Activated CD4-positive, alpha-beta T cell treated with anti-CD3 and anti-CD28 coated beads, Interleukin-2, amount 50 U/mL, for 24 hours (primary cell): ENCODE measurements at places on chromosomes 11 and 22.

DNA sequence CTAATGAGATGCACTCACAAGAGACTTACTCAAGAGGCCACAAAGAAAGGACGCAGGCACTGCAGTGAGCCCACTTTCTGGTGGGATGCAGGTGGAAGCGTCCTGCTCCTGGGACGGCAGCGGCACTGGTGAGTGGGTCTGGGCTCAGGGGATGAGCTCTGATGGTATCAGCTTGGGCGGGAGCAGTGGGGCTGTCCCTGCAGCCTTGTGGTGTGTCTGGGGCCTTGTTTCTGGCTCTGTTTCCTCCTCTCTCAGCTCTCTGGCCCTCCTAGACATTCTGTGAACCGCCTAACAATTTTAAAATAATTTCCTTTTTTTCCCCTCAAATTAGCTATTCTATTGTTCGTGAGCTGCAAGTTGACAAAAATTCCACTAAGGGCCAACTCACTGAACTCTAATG, 8.8 kb upstream of the ST14 start:
- DNase-seq, result no peak

DNA sequence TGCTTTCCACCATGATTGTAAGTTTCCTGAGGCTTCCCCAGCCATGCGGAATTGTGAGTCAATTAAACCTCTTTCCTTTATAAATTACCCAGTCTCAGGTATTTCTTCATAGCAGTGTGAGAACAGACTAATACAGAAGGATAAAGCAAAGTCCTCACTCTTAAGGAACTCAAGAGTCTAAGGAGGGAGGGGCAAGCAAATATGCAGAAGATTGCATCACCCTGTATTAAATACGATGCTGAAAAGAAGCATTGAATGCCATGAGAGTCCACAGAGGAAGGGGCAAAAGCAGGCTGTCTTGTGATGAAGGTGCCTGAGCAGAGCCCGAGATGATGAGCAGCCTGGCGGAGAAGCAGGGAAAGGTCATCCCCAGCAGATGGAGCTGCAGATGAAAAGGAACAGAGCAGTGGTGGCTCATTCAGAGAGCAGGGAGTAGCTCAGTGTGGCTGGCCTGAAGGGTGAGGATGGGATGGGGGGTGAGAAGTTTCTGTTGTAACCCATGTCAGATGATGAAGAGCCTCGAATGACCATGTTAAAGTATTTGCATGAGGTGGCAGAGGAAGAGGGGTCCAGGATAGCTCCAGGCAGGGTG, 6.3 kb upstream of the IZUMO1R start:
- no peak for DNase-seq

DNA sequence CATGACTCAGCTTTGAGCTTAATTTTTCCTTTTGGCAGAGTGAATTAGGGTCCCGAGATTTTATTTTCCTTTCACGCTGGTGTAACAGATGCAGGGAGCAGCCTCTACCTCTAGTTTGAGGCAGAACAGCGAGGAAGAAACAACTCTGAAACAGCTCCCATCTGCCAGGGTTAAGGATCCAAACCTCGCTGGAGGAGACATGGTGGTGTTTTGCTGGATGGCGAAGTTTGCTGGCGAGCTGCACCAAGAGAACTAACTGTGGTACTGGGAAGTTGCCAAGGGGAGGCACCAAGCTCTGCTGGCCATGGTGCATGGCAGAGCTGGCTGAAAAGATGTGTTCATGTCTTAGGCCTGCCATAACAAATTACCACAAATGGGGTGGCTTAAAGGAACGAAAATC, 7.6 kb upstream of the ALKBH3 start:
- DNase-seq, result no peak

GRCh38 chr11:19467904-19468303, 227.2 kb upstream of the E2F8 start:
- no peak for DNase-seq

GRCh38 chr22:30561402-30562189, 12.9 kb downstream of the GAL3ST1 start:
- DNase-seq, result no peak

DNA sequence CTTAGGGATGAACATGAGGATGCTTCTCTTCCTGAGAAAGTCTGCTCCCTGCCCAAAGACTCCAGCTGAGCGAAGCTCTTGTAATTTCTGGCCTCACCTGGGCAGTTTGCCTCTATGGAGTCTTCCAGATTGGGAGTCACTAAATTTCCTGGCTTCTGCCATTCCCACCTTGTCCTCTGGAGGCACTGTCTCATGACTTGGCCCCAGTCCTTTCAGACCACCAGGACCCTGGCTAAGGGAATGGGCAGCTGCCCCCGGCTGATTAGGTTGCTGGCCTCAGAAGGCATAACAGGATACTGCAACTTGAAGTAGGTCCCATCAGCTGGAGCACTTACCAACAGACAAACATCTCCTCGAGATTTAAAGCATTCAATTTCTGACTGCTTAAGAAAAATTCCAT, 128.1 kb upstream of the SPON1 start:
- DNase-seq, result no peak

DNA sequence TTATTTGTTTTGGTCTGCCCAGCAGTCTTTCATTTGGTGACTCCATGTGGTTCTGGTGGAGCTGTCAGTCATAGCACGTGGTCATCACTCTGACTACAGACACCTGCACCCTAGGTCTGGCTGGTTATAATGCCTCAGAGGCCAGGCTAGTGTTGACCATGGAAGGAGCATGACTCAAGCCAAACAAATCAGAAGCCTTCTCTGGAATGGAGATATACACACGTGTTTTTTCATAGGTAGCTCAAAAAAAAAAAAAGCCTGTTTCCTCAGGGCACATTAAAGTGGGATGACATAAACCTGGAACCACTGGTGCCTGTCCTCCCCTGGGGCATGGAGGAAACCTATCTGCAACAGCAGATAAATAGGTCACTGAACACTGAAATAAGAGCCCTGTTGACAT, 8.1 kb upstream of the PLAAT3 start:
- no peak for DNase-seq

DNA sequence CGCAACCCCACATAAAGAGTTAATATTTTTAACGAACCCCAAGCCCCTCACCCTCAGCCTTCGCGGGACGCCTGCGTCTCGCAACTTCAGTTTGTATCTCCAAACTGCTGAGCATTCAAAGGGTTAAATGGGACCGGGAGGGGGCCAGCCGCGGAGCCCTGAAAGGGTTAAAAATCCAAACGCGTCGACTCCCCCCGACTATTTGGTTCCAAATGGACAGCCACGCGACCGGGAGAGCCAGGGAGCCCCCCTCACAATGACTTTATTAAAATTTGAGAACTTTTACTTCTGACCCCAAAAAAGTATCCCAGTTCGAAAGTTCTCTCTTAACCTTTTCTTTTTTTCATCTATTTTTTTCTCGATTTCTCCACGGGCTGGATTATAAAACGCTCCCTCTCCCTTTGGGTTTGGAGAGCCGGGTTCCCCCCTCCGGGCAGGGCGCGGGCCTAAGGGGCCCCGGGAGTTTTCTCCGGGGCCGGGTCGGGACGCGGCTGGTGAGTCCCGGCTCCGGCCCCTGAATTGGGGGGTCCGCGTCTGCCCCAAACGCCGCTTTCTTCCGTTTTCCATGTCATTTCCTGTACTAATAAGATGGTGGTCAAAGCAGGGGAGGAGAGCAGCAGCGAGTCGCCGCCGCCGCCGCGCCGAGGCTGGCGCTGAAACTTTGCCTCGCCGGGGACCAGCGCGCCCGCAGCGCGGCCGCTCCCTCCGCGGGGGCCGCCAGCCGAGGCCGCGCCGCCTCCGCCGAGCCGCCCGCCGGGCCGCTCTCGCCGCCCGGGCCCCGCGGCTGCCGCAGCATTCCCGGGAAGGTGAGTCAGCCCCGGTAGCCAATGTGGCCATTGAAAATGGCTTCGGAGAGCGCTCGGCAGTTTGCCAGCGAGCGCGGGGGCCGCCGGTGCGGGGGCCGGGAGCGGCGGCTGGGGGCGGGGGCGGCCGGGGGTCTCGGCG, at the start of gene PRDM11:
PRDM11 (plus strand) TSS at position 568 of the 945 bp plus-strand sequence. CDS start 35,128 bp downstream, outside the sequence.
- peak; percentile 33 for DNase-seq

- no peak for DNase-seq
These were observed 35.8 kb downstream of the MTNR1B start for GRCh38 chr11:93005239-93005638.

DNA sequence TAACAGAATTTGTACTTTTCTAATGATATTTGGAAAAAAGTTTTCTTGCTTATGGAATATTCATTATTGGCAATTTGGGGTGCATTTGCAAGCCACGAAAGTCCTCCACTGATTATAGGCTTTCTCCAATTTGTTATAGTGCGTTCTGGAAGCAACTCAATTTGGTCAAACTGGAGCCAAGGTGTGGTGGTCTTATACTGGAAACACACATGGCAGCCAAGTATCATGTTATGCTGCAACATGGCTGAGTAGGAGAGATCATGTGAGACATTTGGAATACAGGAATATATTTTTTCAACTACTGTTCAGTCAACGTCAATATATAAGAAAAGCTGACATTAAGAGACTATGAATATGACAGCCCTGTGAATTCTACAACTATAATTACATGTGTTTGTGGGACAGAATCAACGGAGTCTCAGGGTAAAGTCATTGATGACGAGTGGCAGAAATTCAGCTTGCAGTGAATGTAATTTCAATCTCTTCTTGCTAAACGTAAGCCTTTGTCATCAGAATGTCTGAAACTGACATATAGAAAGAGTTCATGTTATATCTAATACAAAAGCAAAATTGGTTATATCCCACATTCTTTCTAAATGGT, 83.8 kb upstream of the FIBIN start:
- no peak for DNase-seq

DNA sequence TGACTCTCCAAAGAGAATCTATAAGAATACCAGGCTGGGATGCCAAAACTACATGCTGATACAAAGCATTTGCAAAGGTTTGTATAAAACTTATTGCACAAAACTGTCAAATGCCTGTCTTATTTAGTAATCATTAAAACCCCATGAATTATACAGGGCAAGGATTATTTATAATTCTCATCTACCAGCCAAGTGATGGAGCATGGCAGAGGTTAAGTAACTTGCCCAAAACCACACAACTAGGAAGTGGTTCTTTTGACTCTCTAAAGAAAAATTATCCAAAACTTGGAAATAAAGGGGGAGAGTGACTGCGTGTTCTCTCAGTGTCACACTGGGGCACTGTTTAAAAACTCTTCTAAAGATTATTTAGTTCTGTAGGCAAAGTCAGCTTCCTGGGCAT, 17.4 kb upstream of the CLMP start:
- no peak for DNase-seq

DNA sequence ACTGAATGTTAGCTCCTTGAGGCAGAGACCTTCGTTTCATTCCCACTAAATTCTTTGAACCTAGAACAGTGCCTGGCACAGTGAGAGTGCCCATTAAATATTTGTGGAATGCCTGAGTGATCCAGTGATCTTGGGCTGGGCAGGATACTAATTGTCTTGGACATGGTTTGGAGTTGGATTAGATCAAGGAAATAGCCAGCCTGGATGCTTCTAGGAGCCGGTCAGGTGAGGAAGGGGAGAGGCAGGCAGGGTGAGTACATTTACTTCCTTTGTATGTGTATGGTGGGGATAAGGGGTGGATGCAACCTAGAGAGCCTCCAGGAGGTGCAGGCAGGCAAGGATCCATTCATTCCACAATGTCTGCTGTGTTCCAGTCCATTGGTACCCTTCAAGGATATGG, 3.6 kb downstream of the SREBF2 start:
- no peak for DNase-seq

GRCh38 chr11:10488121-10488933, 33.3 kb downstream of the AMPD3 start:
- no peak for DNase-seq

DNA sequence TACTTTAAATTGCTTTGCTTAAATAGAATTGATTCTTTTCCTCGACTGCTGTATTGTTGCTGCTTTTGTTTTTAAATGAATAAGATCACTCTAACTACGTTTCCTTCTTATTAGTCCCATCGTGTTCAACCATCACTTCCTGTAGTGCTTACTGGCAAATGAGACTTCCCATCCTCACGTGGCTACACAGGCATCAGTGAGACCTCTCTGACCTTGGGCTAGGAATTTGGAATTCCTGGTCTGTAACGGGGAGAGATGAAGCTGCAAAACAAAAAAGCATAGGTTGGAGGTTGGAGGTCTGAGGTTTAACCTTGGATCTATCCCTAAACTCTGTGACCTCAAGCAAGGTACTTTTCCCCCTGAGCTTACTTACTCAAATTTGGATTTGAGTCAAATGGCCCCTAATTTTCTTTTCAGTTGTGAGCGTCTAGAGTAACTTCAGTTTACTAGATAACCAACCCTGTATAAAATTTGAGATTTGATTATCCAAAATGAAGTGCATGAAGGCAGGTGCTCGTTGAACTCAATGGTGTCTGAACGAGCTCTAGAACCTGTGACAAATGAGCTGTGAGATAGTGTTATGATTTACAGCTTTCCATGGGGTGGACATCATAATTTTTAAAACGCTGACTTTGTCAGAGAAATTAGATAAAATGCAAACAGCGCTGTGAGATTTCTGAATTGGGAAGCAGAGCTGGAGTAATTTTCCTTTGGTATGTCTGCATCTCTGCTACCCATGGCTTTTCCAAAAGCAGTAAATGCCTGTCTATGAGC, 151.2 kb downstream of the DBX1 start:
- no peak for DNase-seq

DNA sequence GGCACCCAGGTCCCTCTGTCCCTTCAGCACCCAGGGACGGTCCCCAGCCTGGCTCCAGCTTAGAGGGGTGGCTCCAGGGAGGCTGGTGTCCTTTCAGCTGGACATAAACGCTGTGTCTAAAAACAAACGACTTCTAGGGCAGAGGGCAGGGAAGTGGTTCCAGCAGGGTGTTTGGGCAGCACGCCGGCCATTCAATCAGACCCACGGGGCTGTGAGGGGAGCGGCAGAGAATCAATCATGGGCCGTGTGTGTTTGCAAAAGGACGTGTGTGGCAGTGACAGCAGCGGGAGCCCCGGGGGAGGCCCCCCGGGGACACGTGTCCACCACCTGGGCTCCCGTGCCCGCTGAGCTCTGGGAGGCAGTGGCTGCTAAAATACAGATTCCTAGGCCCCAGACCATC, 127.7 kb downstream of the MN1 start:
- DNase-seq, result no peak

DNA sequence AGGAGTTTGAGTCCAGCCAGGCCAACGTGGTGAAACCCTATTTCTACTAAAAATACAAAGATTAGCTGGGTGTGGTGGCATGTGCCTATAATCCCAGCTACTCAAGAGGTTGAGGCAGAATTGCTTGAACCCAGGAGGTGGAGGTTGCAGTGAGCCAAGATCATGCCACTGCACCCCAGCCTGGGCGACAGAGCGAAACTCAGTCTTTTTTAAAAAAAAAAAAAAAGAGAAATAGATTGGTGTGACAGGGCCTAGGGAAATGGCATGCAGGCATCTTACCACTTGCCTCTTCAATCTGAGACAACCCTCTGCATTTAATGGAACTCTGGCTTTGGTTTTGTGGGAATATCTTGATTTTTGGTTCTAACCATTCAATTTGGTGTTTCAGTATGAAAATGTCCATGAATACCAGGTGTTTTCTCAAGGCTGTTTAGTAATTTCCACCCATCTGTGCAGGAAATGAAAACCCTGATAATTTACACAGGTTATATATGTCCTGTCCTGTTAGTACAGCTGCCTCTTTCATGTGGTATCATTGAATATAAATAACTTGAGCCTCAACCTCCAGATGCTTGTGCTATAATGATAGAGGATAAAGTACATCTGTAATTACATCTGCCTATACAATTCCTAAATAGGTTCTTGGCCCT, 8.4 kb downstream of the XBP1 start:
- DNase-seq, result no peak

GRCh38 chr11:68678031-68678441, 6.3 kb upstream of the GAL start:
- no peak for DNase-seq
